Endothelial cell of umbilical vein (primary cell): ENCODE measurements at places on chromosomes 7 and 10. TPM values are rescaled to one million over a fixed set of nuclear protein-coding genes. Genes with fewer than 3 reads are reported as not detected.

Gene SPDYE16
- 0.22 TPM in 1 of 2 replicates, not detected in the other for total RNA-seq

- no peaks in the 10 kb centered on the region for H3K36me3 ChIP-seq
- no peak overlapping the region for H3K4me3 ChIP-seq
- no peak overlapping the region for H3K27ac ChIP-seq
- no peak for DNase-seq
- no peaks in the 10 kb centered on the region for H3K4me1 ChIP-seq
These were observed 121.9 kb upstream of the C7orf33 start for GRCh38 chr7:148468700-148469098.

DNA sequence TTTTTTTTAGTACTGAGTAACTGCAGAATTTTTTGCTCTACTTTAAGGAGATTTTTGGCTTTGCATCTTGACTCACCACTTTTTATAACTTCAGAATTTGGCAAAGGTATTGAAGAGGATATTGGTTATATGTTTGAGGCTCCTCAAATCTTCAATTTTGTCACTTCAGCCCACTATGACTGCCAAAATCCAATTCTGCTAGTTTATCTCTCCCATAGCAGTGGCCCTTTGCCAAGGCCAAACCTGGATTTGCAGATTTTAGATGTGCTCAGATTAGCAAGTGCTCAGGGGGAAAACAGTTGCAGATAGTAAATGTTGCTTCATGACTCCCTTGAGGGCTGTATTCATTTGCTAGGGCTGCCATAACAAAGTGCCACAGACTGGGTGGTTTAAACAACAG, 427.5 kb downstream of the ADRA2A start:
- DNase-seq, result no peak
- H3K4me1 ChIP-seq, result no peaks in the 10 kb centered on the region
- no peak overlapping the region for H3K4me3 ChIP-seq

DNA sequence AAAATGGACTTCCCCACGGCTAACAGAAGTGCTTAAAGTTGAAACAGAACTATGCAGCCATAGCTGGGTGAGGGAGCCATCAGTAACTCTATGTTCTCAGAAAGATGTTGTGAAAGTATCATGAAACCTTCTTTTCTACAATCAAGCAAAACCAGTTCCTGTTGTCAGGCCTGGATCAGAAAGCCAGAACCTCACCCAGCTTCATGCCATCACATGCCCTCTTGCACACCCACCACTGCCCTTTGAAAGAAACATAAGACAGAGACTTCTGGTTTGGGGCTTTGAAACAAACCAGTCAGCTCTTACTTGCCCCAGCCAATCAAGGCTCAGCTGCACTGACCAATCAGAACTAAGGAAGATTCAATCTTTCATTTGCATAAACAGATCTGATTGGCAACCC, 230.8 kb upstream of the FERD3L start:
- no peaks in the 10 kb centered on the region for H3K27me3 ChIP-seq
- no peaks in the 10 kb centered on the region for H3K36me3 ChIP-seq
- DNase-seq, result no peak
- no peak overlapping the region for H3K4me3 ChIP-seq
- no peak overlapping the region for H3K27ac ChIP-seq

DNA sequence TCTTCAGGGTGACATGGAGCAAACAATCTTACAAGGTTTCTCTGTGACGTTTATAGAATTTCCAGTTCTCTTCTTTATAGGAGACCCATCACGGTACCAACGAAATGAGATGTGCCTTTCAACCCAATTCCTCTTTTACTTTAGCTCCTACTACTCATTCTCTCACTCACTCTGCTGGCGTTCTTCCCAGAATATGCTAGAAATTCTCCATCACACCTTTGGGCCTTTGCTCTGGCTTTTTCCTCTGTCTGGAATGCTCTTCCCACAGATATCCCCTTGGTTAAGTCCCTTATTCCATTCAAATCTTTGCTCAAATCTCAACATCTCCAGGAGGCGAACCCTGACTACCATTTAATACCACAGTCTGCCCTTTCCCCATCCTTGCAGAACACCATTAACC, 39.0 kb downstream of the SEMA3C start:
- DNase-seq, result no peak
- H3K4me1 ChIP-seq, result no peaks in the 10 kb centered on the region
- H3K27ac ChIP-seq, result no peak overlapping the region
- H3K27me3 ChIP-seq, result no peaks in the 10 kb centered on the region
- no peak overlapping the region for H3K4me3 ChIP-seq
- no peaks in the 10 kb centered on the region for H3K36me3 ChIP-seq

- no peaks in the 10 kb centered on the region for H3K27me3 ChIP-seq
- no peaks in the 10 kb centered on the region for H3K36me3 ChIP-seq
- H3K4me1 ChIP-seq, result no peaks in the 10 kb centered on the region
- H3K4me3 ChIP-seq, result no peak overlapping the region
These were observed 193.4 kb upstream of the VWC2 start for GRCh38 chr7:49580000-49580399.

- no peaks in the 10 kb centered on the region for H3K36me3 ChIP-seq
- no peak overlapping the region for H3K27ac ChIP-seq
- no peak overlapping the region for H3K4me3 ChIP-seq
- no peaks in the 10 kb centered on the region for H3K4me1 ChIP-seq
- peaks cover 3% of the 10 kb centered on the region for H3K27me3 ChIP-seq
These were observed 7.0 kb upstream of the DNAJC1 start for GRCh38 chr10:22010539-22010938.

DNA sequence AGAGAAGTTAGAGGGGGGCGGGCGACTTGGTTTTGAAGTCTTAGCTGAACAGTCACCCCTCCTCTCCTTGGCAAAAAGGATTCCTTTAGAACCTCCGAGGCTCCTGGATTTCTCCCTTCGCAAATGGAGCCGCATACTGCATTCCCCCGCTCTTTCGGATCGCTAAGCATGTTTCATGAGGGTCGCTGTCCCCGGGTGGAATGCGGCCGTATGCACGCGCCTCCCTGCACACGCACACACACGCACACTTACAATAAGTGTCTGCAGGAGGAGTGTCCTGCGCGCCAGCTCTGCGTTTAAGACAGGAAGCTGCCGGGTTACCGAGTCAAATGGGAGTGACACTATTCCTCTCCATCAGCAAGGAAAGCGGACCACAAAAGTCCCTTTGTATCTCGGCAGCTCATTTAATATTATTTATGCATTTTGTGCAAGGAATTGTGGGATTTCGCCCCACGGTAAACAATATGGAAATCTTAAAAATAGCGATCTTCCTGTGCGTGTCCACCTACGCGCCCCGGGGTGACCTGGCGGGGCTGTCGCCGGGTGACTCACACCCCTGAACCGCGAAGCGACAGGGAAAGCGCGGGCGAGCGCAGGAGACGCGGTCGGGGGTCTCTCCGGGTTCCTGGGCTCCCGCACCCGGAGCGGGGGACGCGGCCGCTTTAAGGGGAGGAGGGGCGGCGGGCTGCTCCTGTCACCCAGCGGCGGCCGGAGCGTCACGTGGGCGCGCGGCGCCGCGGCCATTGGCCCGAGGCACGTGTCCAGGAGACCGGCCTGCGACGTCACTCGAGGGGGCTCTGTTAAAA, 988 bp upstream of the EN2 start:
- H3K36me3 ChIP-seq, result no peaks in the 10 kb centered on the region
- peak overlapping the region; percentile 34 for H3K4me3 ChIP-seq
- DNase-seq, result peak; percentile 49
- H3K27me3 ChIP-seq, result peaks cover 78% of the 10 kb centered on the region

Gene PLEKHS1
- total RNA-seq, result not detected in 2 replicates

Gene NUTM2E
- total RNA-seq, result 0.30 TPM in 1 of 2 replicates, not detected in the other

Gene RELN
- 0.15 and 1.4 TPM in 2 replicates for total RNA-seq
